ELR (cell line): ENCODE measurements at places on chromosomes 6 and 20.
A peak's percentile ranks its signal among the peaks of the same experiment; 100 is the strongest.

DNA sequence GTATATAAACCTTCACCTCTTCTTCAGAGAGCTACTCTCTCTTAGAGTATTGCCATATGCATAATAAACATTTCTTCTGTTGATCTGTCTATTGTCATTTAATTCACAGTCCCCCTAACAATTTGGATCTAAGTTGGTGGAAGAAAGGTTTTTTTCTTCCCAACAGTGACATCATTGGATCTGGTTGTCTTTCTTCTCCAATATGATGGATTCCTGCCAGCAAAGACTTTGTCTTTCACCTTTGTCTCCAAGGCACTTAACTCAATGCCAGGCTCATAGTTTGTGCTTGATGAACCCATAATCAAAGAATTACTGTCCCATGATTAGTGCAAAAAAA is 39.6 kb downstream of the ABHD12 start:
- DNase-seq = no peak

- no peak for DNase-seq
These were observed 2.1 kb downstream of the GFOD1 start for GRCh38 chr6:13485303-13485702.

GRCh38 chr20:2756056-2756611 is 44.3 kb downstream of the CPXM1 start:
- DNase-seq = peak; percentile 67

DNA sequence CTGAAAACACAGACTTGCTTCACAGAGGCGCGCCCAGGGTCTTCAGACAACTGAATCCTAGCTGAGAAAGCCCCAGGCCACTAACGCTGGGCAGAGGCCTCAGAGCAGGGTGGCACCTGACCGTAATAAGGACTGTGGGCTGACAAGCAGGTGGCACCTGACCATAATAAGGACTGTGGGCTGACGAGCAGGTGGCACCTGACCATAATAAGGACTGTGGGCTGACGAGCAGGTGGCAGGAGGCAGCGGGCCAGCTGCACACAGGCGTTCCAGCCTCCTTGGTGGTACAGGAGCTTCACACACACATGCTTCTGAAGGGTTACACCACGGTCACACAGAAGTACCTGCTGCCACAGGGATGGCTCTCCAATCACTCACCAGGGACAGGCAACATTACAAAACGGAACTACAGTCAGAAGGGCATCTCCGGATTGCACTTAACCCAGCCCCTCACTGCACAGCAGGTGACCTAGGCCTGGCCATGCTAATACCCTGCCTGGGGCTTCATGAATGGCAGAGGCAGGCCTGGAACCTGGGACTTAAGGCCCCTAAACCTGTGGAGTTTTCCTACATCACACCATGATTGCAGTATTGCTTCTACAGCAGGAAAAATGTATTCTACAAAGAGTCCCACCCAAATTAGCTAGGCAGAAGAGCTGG is 50.8 kb downstream of the PSMG4 start:
- DNase-seq = no peak

- no peak for DNase-seq
These were observed 23.4 kb upstream of the TRIM27 start for GRCh38 chr6:28947067-28947765.

DNA sequence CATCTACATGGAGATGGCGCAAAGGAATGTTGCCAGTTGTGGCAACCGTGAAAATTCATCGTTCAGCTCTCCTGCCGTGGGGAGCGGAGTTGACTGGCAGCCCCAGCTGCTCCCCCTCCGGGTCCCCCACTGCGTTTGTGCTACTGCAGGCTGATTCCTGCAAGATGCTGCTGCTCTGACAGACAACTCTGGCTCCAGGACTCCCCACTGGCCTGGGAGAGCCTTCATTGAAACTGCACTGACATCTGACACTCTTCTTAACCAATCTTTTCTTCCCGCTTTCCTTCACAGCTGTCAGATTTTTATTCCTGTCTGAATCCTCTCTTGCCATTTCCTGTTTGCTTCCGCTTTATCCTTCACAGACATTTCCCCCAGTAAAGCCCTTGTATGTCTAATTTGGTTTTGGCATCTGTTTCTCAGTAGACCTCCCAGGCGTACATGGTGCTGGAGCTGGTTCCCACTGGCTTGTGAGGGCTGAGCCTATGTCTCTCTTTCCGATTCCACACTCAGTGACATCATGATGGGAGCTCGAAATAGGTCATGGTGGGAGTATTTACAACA is 9.5 kb upstream of the ATRN start:
- DNase-seq = no peak

GRCh38 chr6:87879132-87879861 is 168.3 kb upstream of the SPACA1 start:
- DNase-seq = no peak

- DNase-seq = no peak
These were observed 4.4 kb downstream of the CD83 start for GRCh38 chr6:14121936-14122344.

DNA sequence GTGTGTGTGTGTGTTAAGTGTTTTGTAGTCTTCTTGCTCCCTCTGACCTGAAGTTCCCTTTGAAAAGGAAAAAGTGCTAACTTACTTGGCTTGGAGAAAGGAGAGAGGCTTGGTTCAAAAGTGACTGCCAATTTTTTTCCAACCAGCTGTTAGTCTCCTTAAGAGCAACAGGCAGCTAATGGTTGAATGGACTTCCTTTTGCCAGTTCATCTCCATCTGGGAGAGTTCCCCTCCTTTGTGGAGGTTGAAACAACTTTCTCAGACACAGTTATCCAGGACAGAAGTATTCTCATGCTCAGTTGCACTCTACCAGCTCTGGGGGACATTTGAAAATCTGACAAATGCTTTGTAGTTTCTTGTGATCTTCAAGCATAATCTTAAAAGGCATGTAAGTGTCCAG is 4.5 kb downstream of the RIPOR2 start:
- DNase-seq = no peak

GRCh38 chr6:159819932-159820640 is 20.0 kb downstream of the PNLDC1 start:
- no peak for DNase-seq

DNA sequence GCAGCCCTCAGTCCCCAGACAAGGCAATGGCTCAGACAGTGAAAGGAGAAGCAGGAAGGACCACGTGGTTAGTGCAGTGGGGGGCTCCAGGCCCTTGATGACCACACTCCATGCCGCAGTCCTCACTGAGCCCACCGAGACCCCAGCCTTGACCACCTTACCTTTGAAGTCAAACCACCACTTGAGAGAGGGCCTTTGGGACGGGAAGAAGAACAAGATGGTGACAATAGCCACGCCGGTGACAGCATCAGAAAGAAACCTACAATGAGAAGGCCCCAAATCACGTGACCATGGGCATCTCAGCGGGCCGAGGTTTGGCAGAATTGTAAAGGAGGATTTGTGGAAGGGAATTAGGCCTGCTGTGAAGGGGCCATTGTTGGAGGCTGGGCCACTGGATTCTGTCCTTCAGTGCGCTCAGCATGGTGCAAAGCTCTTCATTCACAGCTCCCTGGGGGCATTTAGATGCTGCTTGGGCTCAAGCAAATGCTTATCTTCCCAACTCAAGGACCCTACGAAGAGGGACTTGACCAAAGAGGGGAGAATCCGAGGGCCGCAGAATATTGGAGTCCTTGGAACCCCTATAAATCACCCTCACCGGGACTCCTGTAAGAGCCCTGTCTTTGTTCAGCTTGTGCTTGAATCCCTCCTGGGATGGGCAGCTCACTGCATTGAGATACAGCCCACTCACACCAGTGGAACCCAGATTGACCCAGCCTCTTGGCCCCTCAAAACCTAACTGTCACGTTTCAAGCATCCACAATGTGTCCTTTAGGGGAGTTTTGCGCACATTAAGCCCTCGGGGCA is 33.2 kb upstream of the OCSTAMP start:
- DNase-seq = no peak

GRCh38 chr6:146422789-146423375 is 120.8 kb upstream of the RAB32 start:
- DNase-seq = no peak

- DNase-seq = no peak
These were observed 2.2 kb upstream of the RAB44 start for GRCh38 chr6:36695414-36695813.

DNA sequence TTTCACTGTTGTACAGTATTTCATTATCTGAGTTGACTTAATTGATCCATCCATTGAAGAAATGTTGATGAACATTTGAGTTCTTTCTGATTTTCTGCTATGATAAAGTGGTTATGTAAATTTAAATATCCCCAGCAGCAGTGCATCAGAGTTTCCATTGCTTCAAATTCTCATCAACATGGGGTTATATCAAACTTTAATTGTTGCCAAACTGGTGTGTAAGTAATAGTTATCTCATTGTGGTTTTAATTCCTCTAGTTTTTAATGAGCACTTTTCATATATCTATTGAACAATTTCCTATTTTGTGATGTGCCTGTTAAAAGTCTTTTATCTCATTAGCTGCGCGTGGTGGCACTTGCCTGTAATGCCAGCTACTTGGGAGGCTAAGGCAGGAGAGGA is 18.1 kb downstream of the ZNFX1 start:
- DNase-seq = no peak

- no peak for DNase-seq
These were observed 25.7 kb upstream of the IRF4 start for GRCh38 chr6:365835-366234.

DNA sequence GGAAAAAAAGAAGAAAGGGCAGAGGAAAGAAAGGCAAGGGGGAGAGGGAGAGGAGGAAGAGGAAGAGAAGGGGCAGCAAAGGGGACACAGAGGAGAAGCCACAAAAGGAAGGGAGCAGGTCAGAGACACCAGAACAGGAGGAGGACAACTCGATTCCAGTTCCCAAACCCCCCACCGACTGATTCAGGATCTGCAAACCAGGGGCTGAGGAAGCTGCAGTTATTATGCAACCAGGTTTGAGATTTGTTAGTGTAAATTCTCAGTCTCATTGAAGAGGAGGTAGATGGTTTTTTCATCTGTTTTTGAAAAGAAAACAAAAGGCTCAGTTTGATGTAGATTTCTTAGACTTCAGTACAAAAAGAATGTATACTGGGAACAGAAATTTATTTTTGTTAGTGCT is 202.8 kb downstream of the FOXC1 start:
- DNase-seq = no peak

- no peak for DNase-seq
These were observed 177.7 kb upstream of the RNF24 start for GRCh38 chr20:4193069-4193452.

- DNase-seq = peak; percentile 60
These were observed 54.8 kb upstream of the AKIRIN2 start for GRCh38 chr6:87756858-87757257.

- no peak for DNase-seq
These were observed 670.9 kb downstream of the QKI start for GRCh38 chr6:164085091-164086075.

- DNase-seq = no peak
These were observed 19.9 kb downstream of the PFDN4 start for GRCh38 chr20:54227751-54228150.

- DNase-seq = no peak
These were observed 48.4 kb downstream of the PLAGL2 start for GRCh38 chr20:32158943-32159660.

- peak; percentile 82 for DNase-seq
These were observed 25.5 kb downstream of the RNF144B start for GRCh38 chr6:18412644-18413043.

DNA sequence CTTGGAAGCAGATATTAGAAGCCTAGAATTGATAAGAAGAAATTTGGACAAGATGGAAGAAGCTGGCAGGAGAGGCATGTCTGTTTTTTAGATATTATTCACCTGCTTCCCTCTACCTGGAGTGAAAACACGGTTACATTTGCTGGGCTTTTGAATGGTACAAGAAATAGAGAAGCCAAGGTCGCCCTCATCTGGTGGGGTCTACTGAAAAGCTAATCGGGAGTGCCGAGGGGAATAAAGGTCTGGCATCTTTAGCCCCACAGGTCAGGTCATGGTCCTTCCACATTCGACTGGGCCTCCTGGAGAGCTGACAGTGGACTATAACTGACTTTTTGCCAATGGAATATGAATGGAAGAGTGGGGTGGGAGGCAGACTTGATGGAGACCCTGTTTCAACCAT is 4.6 kb upstream of the C2 start:
- DNase-seq = no peak

DNA sequence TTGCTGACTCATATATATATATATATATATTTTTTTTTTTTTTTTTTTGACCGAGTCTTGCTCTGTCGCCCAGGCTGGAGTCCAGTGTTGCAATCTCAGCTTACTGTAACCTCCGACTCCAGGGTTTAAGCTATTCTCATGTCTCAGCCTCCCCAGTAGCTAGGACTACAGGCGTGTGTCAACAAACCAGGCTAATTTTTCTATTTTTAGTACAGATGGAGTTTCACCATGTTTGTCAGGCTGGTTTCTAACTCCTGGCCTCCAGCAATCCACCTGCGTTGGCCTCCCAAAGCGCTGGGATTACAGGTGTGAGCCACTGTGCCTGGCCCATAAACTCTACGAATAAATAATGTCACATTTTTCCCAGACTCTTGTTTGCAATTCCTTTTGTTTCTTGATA is 4.8 kb downstream of the LRP11 start:
- DNase-seq = peak; percentile 74

DNA sequence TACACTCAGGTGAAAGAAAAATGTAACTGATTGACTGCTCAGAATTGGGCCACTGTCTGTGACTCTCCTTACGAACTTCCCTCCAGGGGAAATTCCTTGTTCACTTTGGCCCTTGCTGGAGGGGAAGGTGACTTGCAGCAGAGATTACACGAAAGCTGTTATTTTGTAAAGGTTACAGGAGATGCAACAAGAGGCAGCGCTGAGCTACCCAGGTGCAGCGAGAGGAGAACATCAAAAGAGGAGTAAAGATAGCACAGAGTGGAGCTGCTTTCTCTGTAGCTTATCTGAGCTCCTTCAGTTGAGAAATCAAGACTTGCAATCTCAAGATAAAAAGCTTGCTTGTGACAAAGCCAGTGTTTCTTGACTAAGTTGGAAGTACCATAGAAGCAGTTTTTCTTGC is 144.6 kb downstream of the ARHGAP18 start:
- no peak for DNase-seq

DNA sequence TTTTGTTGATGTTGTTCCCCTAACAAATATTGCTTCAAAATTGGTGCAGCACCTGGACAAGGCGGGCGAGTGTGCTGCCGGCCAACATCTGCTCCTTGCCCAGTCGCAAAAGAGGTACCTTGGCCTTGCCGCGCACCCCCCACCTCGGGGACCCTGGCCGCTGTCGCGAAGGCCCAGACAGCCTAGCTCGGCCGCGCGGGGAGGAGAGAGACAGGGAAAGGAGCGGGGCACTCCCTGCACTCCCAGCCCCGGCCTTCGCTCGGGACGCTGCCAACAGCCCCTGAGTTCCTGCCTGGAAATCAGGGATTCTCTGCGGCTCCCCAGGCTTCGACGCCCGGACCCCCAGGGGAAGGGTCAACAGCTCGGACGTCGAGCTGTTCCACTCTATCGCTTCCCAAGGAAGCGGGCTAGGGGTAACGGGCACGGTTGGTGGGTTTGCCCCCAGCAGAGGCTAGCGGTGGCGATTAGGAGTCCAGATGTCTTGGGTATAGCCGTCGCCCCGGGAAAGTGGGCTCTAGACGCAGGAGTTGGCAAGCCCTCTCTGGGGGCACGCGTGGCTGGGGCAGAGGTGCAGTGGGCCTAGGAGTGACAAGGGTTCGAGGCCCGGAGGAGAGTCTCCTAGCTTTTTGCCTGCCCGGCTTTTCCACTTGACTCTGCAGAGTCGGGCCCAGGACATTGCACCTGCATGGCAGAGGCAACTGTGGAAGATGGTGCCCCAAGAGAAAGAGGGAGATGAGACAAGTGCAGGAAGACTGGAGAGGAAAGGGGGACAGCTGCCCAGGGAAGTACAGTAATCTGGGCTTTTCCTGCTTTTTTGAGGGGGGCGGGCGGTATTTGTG is 8.2 kb downstream of the POU3F2 start:
- no peak for DNase-seq
